ENCODE measurements at places on chromosomes 12 and 14. TPM values are rescaled to one million over a fixed set of nuclear protein-coding genes. Genes with fewer than 3 reads are reported as not detected.
A peak's percentile ranks its signal among the peaks of the same experiment; 100 is the strongest.

DNA sequence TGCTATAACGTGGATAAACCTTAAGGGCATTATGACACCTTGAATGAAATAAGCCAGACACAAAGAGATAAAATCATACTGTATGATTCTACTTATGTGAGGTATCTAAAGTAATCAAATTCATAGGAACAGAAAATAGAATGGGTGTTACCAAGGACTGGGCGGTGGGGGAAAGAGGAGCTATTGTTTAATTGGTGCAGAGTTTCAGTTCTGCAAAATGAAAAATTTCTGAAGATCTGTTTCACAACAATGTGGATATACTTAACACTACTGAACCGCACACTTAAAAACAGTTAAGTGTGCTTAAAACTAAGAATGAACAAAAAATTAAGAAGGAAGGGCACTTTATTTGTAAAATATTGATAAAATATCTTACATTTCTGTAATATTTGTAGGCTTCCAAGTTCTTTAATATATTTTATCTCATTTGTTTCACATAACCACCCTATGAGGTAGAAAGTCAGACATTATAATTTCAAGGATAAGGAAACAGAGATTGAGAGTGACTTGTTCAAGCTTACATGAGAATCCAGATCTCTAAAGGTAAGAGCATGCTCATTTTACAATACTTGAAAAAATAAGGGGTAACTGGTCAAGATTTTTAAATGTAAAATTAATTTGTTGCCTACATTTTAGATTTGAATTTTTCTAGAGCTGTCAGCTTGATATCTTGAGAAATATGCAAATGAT, 14.9 kb downstream of the LTA4H start:
- DNase-seq = no peak
- H3K4me3 ChIP-seq = no peak overlapping the region
- no peaks in the 10 kb centered on the region for H3K4me1 ChIP-seq
- peaks cover 40% of the 10 kb centered on the region for H3K36me3 ChIP-seq
- H3K27me3 ChIP-seq = no peaks in the 10 kb centered on the region

GRCh38 chr12:40827683-40828592, 135.7 kb downstream of the CNTN1 start:
- H3K27me3 ChIP-seq = no peaks in the 10 kb centered on the region
- H3K27ac ChIP-seq = no peak overlapping the region
- H3K4me1 ChIP-seq = no peaks in the 10 kb centered on the region

The ACSM4 gene
- total RNA-seq = not detected

The GPRC5A gene
- total RNA-seq = 0.25 TPM

The DDX54 gene
- 73.1 TPM for total RNA-seq

The PLD4 gene
- total RNA-seq = 22.0 TPM

The CATSPERB gene
- total RNA-seq = 3.3 TPM

GRCh38 chr14:54177019-54177418, 219.8 kb upstream of the CDKN3 start:
- DNase-seq = no peak
- no peaks in the 10 kb centered on the region for H3K36me3 ChIP-seq
- no peaks in the 10 kb centered on the region for H3K4me1 ChIP-seq
- H3K27me3 ChIP-seq = no peaks in the 10 kb centered on the region
- H3K27ac ChIP-seq = no peak overlapping the region
- no peak overlapping the region for H3K4me3 ChIP-seq

DNA sequence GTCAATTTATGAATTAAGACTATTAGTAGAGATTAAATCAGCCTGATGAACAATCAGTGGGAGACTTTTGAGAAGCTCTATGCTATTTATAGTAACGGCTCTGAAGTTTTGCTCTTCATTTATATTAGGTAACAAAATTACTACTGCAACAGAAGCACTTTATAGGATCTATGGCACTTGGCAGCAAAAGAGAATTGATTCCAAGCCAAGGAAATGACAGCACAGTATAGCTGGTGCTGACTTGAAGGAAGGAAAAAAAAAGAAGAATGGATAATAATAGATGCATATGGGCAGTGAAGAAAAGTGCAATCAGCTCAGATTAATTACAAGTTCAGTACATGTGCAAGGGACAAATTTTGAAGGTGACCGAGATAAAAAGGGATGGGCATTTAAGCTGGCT, 228.2 kb upstream of the PPFIA2 start:
- H3K4me1 ChIP-seq = no peaks in the 10 kb centered on the region
- H3K27ac ChIP-seq = no peak overlapping the region
- H3K4me3 ChIP-seq = no peak overlapping the region
- DNase-seq = no peak

- DNase-seq = no peak
- H3K27me3 ChIP-seq = no peaks in the 10 kb centered on the region
- H3K27ac ChIP-seq = no peak overlapping the region
- no peak overlapping the region for H3K4me3 ChIP-seq
- peaks cover 8% of the 10 kb centered on the region for H3K4me1 ChIP-seq
Measured at GRCh38 chr12:112401903-112402498, 7.4 kb downstream of the RPL6 start.

- no peaks in the 10 kb centered on the region for H3K4me1 ChIP-seq
- no peaks in the 10 kb centered on the region for H3K36me3 ChIP-seq
- no peak overlapping the region for H3K27ac ChIP-seq
Measured at GRCh38 chr12:88298761-88299242, 156.7 kb downstream of the TMTC3 start.

DNA sequence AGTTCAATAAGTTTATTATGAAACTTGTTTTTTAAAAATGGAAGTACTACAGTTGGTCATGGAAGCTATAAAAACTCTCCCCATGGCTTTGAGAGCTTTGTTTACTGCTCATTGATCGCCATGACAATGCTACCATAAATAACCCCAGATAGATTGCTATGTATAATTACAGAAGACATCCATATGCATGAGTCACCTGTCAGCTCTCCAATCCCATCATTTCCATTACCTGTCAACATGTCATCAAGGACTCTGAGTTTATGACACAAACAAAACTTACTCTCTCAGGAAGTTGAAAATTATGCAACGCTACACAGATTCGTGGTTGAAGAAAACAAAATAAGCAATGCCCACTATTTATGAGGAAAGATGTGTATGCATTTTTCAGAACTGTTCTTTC, 144.4 kb downstream of the SEC23A start:
- H3K36me3 ChIP-seq = no peaks in the 10 kb centered on the region
- H3K4me3 ChIP-seq = no peak overlapping the region
- H3K4me1 ChIP-seq = no peaks in the 10 kb centered on the region

GRCh38 chr12:132264086-132265010, 65.0 kb downstream of the GALNT9 start:
- H3K4me3 ChIP-seq = no peak overlapping the region
- H3K27ac ChIP-seq = no peak overlapping the region
- no peaks in the 10 kb centered on the region for H3K36me3 ChIP-seq
- no peak for DNase-seq

The PDZRN4 gene
- 0.42 TPM for total RNA-seq

GRCh38 chr14:58717211-58717610, 79.4 kb downstream of the DACT1 start:
- H3K4me3 ChIP-seq = no peak overlapping the region
- no peaks in the 10 kb centered on the region for H3K27me3 ChIP-seq
- no peak overlapping the region for H3K27ac ChIP-seq
- H3K4me1 ChIP-seq = no peaks in the 10 kb centered on the region
- no peaks in the 10 kb centered on the region for H3K36me3 ChIP-seq

The GTF2H3 gene
- total RNA-seq = 22.8 TPM

The EMP1 gene
- 82.4 TPM for total RNA-seq

GRCh38 chr14:89507926-89508460, 91.0 kb upstream of the FOXN3 start:
- peak; percentile 42 for DNase-seq
- no peak overlapping the region for H3K27ac ChIP-seq
- no peaks in the 10 kb centered on the region for H3K36me3 ChIP-seq
- H3K4me1 ChIP-seq = peaks cover 39% of the 10 kb centered on the region

The FAIM2 gene
- 0.09 TPM for total RNA-seq

GRCh38 chr12:87142342-87142741, 886.2 kb upstream of the MGAT4C start:
- no peaks in the 10 kb centered on the region for H3K27me3 ChIP-seq
- H3K36me3 ChIP-seq = no peaks in the 10 kb centered on the region
- H3K4me3 ChIP-seq = no peak overlapping the region
- no peak for DNase-seq
- no peak overlapping the region for H3K27ac ChIP-seq

GRCh38 chr14:32733015-32733414, 205.7 kb upstream of the NPAS3 start:
- H3K36me3 ChIP-seq = no peaks in the 10 kb centered on the region
- H3K27me3 ChIP-seq = no peaks in the 10 kb centered on the region
- no peaks in the 10 kb centered on the region for H3K4me1 ChIP-seq
- no peak overlapping the region for H3K4me3 ChIP-seq

- H3K27ac ChIP-seq = no peak overlapping the region
- DNase-seq = no peak
- H3K4me1 ChIP-seq = no peaks in the 10 kb centered on the region
- no peaks in the 10 kb centered on the region for H3K36me3 ChIP-seq
Measured at GRCh38 chr12:28176295-28176694, 14.0 kb upstream of the CCDC91 start.

The GLIPR1L2 gene
- total RNA-seq = 1.8 TPM

- no peaks in the 10 kb centered on the region for H3K4me1 ChIP-seq
- no peak overlapping the region for H3K27ac ChIP-seq
- no peaks in the 10 kb centered on the region for H3K27me3 ChIP-seq
- no peaks in the 10 kb centered on the region for H3K36me3 ChIP-seq
- no peak for DNase-seq
Measured at GRCh38 chr14:98227000-98227726, 1044.8 kb downstream of the BCL11B start.

The RTN1 gene
- total RNA-seq = 47.8 TPM

The GARIN6 gene
- total RNA-seq = not detected

DNA sequence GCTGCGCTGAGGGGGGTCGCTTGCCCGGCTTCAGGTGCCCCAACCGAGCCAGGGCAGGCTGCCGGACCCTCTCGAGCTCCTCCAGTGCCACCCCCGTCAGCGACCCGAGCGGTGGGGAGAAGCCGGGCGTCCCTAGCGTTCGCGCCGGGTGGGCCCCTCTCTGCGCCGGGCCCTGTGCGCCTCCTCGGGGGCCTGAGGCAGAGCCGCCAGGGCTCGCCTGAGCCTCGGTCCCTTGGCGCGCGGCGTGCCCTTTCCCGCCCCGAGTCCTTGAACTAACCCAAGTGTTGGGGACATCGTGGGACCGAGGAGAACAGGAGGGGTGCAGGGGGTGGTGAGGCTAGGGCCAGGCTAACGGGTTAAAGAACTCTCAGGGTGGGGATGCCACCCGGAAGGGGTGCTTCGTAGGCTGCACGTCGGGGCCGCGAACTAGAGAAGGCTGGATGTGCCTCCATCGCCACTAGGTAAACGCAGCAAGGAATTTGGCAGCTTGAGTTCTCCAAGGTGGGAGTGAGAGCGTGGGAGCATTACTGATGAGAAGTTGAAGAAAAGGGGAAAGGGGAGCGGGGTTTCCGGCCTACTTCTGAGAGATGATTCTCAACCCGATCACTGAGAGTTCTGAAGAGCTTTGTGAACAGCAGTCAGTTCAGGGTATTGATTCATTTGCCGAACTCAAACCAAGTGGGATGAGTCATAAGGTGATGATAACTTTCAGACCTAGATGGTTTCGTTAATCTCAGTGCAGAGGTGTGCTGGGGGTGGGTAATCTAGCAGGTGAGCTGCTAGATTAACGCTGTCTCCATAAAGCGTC, 618 bp downstream of the RNF34 start:
- peaks cover 28% of the 10 kb centered on the region for H3K36me3 ChIP-seq
- H3K27ac ChIP-seq = peak overlapping the region; percentile 89
- peak overlapping the region; percentile 98 for H3K4me3 ChIP-seq
- peak; percentile 90 for DNase-seq

The RERGL gene
- total RNA-seq = 0.30 TPM

DNA sequence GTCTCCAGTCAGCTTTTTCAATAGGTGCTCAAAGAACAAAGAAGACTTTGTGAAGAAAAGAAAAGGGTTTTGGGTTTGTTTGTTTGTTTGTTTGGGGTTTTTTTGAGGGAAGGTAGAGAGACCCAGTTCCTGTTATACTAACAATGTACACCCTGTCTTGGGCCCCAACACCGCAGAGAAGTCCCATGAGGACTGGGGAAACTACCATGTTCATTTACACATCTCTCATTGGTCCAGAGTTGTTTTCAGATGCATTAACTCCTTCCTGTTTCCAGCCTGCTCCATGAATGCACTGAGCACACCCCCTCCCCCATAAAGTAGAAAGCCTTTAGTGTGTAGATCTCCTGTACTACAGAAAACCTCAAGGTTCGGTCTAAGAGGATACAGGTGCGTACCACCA, 51.1 kb upstream of the SLC8A3 start:
- H3K27me3 ChIP-seq = no peaks in the 10 kb centered on the region
- DNase-seq = no peak

The CLEC4E gene
- total RNA-seq = 47.8 TPM

- H3K4me1 ChIP-seq = peaks cover 4% of the 10 kb centered on the region
- H3K27ac ChIP-seq = no peak overlapping the region
- no peaks in the 10 kb centered on the region for H3K36me3 ChIP-seq
- H3K4me3 ChIP-seq = no peak overlapping the region
Measured at GRCh38 chr12:67431411-67432020, 162.4 kb downstream of the CAND1 start.

The SUSD6 gene
- total RNA-seq = 96.1 TPM

- DNase-seq = no peak
- no peaks in the 10 kb centered on the region for H3K36me3 ChIP-seq
- peak overlapping the region; percentile 42 for H3K27ac ChIP-seq
- H3K27me3 ChIP-seq = no peaks in the 10 kb centered on the region
- peaks cover 21% of the 10 kb centered on the region for H3K4me1 ChIP-seq
Measured at GRCh38 chr12:103799857-103800771, 40.9 kb downstream of the NT5DC3 start.

GRCh38 chr14:76956316-76957090, 72.0 kb downstream of the IRF2BPL start:
- H3K4me3 ChIP-seq = peak overlapping the region; percentile 37
- no peaks in the 10 kb centered on the region for H3K27me3 ChIP-seq
- DNase-seq = peak; percentile 97
- peaks cover 54% of the 10 kb centered on the region for H3K4me1 ChIP-seq
- no peaks in the 10 kb centered on the region for H3K36me3 ChIP-seq

The HELB gene
- 16.8 TPM for total RNA-seq

The RPS6KL1 gene
- total RNA-seq = 15.7 TPM

GRCh38 chr12:57226588-57227314, 2.8 kb upstream of the SHMT2 start:
- H3K27me3 ChIP-seq = peaks cover 53% of the 10 kb centered on the region
- no peak overlapping the region for H3K27ac ChIP-seq
- H3K4me1 ChIP-seq = peaks cover 97% of the 10 kb centered on the region

GRCh38 chr14:41634286-41634685, 27.6 kb downstream of the LRFN5 start:
- H3K4me3 ChIP-seq = no peak overlapping the region
- no peaks in the 10 kb centered on the region for H3K27me3 ChIP-seq
- H3K36me3 ChIP-seq = no peaks in the 10 kb centered on the region
- no peaks in the 10 kb centered on the region for H3K4me1 ChIP-seq

- no peak overlapping the region for H3K27ac ChIP-seq
- no peaks in the 10 kb centered on the region for H3K36me3 ChIP-seq
- no peaks in the 10 kb centered on the region for H3K27me3 ChIP-seq
- H3K4me1 ChIP-seq = no peaks in the 10 kb centered on the region
Measured at GRCh38 chr12:99746538-99746937, 99.0 kb downstream of the GARIN6 start.

GRCh38 chr12:108594-108993, 42.0 kb downstream of the IQSEC3 start:
- H3K27me3 ChIP-seq = peaks cover 3% of the 10 kb centered on the region
- no peaks in the 10 kb centered on the region for H3K4me1 ChIP-seq
- no peaks in the 10 kb centered on the region for H3K36me3 ChIP-seq
- no peak for DNase-seq
- H3K4me3 ChIP-seq = no peak overlapping the region
- H3K27ac ChIP-seq = no peak overlapping the region

GRCh38 chr12:40874868-40875267, 182.6 kb downstream of the CNTN1 start:
- no peaks in the 10 kb centered on the region for H3K4me1 ChIP-seq
- no peak overlapping the region for H3K4me3 ChIP-seq
- H3K27ac ChIP-seq = no peak overlapping the region
- no peaks in the 10 kb centered on the region for H3K27me3 ChIP-seq

Data from spleen (tissue), 13 donors.